NCI-H2171 treated with DMSO at 0.1 percent for 48 hours (cell line): ENCODE measurements at places on chromosomes 13 and 19.

GRCh38 chr19:57037556-57037955 lies 82.2 kb upstream of the USP29 start:
- DNase-seq = no peak

DNA sequence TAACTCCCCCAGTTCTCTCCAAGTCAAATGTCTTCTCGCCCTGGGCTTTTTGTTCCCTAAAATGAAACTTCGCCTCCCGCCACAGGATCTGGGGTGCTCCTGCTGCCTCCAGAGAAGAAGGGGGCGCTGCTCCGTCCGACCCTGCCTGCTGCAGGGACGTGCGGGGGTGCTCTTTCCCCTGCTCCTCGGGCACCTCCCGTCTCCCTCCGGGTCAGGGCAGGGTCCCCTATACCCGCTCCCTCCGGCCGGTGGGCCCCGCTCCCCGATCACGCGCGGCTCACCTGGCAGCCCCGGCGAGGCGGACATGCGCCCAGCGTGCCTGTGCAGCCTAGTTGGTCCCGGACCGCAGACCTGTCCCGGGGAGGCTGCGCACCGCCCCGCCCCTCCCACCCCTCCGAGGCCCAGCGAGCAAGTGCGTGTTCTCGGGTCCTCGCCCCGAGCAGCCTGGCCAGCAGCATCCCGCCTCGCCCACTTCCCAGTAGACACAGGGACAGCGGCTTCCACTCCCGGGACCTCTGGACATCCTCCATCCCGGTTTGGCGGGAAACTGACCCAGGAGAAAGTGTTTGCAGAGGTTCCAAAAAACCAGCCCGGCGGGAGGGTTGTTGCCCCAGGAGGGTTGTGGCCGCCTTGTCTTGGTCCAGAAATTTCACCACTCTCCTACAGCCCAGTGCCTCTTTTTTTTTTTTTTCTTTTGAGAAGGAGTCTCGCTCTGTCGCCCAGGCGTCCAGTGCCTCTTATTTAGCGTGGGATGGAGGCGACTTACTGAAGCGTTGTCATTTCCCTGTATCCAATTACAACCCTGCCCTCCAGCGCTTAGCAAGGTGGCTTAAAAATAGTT lies at the start of gene OXGR1:
Gene OXGR1, minus strand, starts transcription at position 460 of the 841 bp plus-strand sequence. CDS start 6,717 bp downstream, outside the sequence.
- DNase-seq = peak; percentile 10

GRCh38 chr19:35644987-35645679 lies 3.0 kb upstream of the COX6B1 start:
- peak; percentile 65 for DNase-seq

- DNase-seq = peak; percentile 82
Observed at GRCh38 chr13:114149774-114150740, 17.6 kb upstream of the RASA3 start.

DNA sequence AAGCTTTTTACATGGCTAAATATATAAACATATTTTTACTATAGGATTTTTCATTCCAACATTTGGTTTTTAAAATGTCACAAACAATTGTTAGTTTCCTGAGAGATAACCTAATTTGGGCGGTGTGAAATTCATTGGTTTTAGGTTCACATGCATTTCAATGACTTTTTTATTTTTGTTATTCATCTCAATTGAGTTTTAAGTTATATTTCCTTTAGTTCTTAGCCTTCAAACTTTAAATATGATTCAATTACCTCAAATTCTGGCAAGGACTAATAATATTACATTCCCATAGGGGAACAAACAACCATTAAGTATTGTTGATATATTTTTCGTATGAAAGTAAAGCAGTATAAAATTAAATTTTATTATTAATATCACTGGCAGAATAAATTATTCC lies 265.3 kb downstream of the SLITRK6 start:
- no peak for DNase-seq

DNA sequence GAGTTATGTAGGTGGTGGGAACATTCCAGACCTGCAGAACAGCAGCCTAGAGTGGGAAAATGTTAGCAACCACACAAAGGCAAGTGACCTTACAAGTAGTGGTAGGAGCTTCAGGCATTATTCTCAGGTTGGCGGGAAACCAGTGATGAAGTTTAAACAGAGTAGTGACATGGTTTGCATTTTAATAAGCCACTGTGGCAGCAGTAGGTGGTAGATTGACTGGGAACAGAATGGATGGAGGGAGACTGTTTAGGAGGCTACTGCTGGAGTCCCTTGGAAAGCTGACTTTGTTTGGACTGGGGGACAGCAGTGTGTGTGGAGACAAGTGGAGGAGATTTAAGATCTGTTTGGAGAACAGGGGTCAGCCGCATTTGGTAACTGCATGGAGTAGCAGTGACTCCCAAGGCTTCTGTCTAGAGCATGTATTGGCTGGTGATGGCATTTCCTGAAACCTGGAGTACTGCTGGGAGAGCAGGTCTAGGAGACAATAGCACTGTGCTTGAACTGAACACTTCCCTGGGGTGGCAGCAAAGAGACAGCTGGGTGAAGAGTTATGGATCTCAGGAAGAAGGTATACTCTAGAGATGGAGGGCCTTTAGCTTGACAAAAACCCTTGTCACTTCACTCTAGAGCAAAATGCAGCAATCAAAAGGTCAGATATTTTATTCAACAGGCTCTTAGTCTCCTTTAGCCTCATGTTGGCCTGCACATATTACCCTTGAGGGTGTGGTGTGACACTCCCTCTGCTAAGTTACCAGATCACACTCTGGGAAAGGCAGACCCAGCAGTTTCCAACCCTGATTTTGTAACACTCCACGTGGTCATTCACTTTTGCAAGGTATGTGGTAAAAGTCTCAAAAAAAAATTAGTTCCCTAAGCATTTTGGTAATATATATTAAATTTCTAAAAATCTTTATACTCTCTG lies 70.3 kb downstream of the DHRS12 start:
- peak; percentile 8 for DNase-seq

GRCh38 chr13:96223231-96223630 lies 133.3 kb downstream of the HS6ST3 start:
- DNase-seq = no peak

DNA sequence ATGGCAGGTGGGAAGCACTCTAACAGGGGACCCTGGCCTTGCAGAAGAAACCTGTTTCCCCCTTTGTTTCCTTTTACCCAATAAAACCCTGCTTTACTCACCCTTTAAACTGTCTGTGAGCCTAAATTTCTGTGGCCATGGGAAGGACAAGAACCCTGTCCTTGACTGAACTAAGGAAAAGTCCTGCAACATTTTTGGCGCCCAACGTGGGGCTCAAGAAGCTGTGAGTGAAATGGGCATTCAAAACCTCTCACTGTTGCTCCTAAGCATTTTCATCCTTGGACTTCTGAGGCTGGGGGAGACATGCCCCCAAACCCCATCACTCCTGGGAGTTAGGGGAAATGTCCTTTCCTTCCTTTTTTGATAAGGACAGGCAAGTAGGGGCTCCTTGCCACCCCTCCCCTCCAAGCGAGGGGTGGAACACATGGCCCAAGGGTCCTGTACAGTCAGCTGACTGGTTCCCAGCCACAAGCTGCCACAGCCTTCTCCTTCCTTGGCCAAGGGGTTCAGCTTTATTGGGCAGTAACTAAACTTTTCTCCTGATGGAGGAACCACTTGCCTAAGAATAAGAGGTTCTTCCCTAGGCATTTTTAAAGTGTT lies 381.6 kb downstream of the KLF5 start:
- DNase-seq = no peak

- no peak for DNase-seq
Observed at GRCh38 chr13:98743377-98743776, 9.1 kb downstream of the SLC15A1 start.

DNA sequence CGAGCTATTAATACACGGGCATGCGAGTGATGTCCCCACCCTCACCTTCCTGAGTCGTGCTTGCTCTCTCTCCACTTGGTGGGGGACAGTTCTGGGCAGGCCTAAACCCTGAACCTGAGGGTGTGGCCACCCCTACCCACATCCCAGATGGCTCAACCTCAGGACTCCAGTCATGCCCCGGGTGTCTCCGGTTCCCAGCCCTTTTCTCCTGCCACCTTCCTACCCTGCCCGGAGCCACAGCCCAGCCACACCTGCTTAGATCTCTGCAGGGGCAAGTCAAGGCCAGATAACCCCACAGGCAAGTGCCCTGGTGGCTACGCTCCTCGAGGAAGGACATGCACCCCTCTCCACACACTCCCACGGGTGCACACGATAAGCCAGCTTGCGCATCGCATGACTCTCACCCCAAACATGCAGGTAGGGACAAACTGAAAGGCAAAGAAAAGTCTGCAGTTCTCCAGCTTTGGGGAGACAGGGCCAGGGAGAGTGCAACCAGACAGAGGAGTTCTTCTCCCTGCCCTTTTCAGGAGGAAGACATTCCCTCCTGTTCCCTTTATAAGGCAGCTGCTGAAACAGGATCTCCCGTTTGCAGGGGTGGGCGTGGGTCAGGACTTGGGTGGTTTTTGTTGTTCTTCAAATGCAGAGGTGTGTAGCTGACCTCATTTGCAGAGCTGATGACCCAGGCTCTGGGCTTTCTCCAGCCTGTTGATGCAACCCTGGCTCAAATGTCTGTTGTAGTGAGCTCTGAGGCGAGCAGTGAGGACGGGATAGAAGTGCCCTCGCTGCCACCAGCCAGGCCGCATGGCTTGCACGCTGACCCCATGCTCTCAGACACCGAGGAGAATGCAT lies 88.6 kb downstream of the DPF1 start:
- DNase-seq = peak; percentile 9

DNA sequence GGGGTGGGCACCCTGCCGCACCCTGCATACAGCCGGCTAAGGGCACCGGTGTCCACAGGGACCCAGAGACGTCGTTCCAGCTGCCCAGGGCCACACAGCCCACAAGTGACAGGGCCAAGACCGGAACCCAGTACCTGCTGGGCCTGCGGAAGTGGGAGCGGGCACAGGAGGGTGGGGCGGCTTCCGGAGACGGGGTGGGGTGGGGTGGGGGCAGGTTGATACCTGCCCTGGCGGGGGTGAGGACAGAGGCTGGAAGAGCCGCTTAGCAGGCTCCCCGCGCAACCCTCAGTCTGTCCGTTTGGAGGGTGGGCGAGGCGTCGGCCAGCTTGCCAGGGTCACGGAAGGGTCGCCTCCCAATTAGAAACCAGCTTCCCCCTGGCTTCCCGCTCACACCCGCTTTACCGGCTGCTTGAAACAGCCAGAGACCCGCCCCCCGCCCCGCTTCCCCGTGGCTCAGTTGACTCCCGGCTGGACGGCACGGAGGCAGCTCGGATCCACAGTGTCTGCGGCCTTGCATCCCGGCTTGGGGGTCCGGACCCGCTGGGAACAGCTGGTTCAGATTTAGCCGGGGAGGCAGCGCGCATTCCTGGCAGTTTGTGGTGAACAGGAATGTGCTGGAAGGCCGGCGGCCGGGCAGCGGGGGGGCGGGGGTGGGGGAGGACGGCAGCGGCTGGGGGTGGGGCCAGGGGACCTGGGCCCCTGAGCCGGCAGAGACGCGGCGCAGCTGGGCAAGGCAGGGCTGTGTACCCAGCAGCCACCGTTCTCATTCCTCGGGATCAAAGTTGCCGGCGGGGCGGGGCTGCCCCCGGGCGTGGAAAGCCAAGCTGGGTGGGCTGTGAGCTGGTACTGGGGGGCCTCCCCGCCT lies 1.9 kb downstream of the CNN2 start:
- DNase-seq = peak; percentile 25

DNA sequence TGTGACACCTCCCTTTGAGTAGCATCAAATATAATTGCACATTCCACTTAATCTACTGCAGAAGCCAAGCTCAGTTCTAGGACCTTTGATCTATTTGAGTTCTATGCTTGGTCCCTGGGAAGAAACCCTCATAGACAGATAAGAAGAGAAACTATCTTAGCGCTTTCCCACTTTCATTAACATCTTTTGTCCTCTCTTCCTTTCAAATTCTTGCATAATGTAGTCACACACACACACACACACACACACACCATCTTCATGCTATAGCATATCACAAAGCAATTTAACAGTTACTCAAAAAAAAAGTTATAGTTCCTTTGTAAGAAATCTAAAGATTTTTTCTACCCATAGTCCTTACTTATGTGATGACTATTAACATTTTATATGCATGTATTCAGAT lies 735.9 kb upstream of the PCDH9 start:
- no peak for DNase-seq

- DNase-seq = peak; percentile 68
Observed at GRCh38 chr19:33771384-33772101, 25.1 kb upstream of the KCTD15 start.

- DNase-seq = no peak
Observed at GRCh38 chr13:29434217-29434945, 161.1 kb downstream of the SLC7A1 start.

- DNase-seq = no peak
Observed at GRCh38 chr19:4980067-4980466, 11.2 kb downstream of the KDM4B start.

DNA sequence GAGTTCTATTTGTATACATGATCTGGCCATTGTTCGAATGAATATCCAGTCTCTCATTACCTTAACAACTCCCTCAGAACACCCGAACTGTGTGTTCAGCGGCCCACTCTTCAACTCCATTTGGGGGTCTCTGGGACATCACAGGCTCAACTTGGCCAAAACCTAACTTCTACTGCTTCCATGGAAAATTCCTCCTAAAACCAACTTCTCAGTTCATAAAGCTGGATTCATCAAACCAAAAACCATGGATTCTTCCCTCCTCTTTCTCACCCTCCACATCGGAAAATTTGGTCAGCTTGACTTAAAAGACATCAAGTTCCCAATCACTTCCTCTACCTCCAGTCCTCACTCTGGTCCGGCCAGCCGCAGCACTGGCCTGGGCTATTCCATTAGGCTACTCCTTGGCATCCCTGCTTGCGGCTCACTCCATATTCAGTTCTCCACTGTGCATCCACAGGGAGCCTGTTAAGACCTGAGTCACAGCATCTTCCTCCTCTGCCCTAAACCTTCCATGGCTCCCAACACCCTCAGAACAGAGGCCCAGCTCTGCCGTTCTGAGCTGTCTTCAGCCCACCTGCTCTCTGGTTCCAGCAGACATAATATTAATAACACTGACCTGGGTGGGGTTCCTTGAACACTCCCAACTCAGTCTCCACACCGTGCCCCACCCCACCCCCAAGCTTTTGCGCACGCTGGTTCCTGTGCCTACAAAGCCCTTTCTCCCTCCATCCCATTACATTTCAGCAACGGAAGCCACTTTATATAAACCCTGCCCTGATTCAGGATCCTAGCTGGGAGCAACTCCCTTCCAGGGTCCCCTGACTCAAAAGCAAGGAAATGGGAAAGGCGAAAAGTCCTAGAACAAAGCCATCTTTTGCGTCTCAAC lies 1.1 kb downstream of the ZNF792 start:
- DNase-seq = no peak

GRCh38 chr13:66809485-66809884 lies 420.7 kb downstream of the PCDH9 start:
- DNase-seq = peak; percentile 17

- no peak for DNase-seq
Observed at GRCh38 chr13:77333594-77333993, 6.7 kb upstream of the MYCBP2 start.

DNA sequence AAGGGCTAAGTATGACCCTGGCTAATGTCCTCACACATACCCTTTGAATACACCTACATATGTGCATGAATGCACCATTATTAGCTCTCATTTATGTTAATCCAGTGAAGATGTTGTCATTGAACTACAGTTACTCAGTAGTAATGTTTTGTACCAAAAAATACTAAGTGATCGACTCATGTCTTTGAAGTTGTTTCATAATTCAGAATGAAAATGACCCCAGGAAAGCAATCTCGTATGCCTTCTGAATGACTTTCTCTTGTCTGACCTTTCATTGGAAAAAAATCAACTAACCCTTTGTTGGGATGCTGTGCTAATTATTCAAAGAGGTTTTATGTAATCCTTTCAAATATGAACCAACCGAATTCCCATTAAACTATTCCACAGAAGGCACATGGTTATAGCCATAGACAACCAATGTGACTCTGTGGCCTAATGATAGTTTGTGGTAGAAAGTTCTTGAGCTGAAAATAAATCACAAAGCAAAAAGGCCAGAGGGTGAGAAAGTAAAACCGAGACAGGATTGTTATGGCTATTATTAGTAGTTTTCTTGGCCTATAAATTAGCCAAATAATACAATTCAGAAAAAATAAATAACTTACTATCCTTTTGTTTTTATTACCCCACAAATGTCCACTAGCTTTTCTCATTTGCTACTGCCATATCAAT lies 86.8 kb upstream of the STARD13 start:
- no peak for DNase-seq
